ENCODE measurements at places on chromosomes 6 and 20. TPM values are rescaled to one million over a fixed set of nuclear protein-coding genes. Genes with fewer than 3 reads are reported as not detected.

- DNase-seq: peak; percentile 67
Measured at GRCh38 chr6:132648356-132648755, 10.6 kb downstream of the TAAR1 start.

GRCh38 chr20:4869290-4870193 is 131.8 kb downstream of the SLC23A2 start:
- DNase-seq: peak; percentile 70

- DNase-seq: peak; percentile 55
Measured at GRCh38 chr6:90028995-90029635, 134.8 kb downstream of the GJA10 start.

PTCHD4 gene
- total RNA-seq: not detected

GRCh38 chr6:31879901-31880300 is 1.1 kb upstream of the SLC44A4 start:
- no peak for DNase-seq

GRCh38 chr20:46139266-46139889 is 21.3 kb downstream of the CD40 start:
- no peak for DNase-seq

Data from activated CD4-positive, alpha-beta T cell treated with anti-CD3 and anti-CD28 coated beads, Interleukin-2, amount 10 ng/mL, durations not matched to agents 24 days and 14 days (primary cell).